SHP77 treated with DMSO at 0.1 percent for 48 hours (cell line): ENCODE measurements at places on chromosomes 16 and 17.

GRCh38 chr16:82834151-82834815, 207.5 kb downstream of the CDH13 start:
- no peak for DNase-seq

- no peak for DNase-seq
These were observed 9.7 kb downstream of the RMI2 start for GRCh38 chr16:11354733-11355574.

- DNase-seq: peak; percentile 42
These were observed 21.9 kb downstream of the AIPL1 start for GRCh38 chr17:6413065-6413464.

DNA sequence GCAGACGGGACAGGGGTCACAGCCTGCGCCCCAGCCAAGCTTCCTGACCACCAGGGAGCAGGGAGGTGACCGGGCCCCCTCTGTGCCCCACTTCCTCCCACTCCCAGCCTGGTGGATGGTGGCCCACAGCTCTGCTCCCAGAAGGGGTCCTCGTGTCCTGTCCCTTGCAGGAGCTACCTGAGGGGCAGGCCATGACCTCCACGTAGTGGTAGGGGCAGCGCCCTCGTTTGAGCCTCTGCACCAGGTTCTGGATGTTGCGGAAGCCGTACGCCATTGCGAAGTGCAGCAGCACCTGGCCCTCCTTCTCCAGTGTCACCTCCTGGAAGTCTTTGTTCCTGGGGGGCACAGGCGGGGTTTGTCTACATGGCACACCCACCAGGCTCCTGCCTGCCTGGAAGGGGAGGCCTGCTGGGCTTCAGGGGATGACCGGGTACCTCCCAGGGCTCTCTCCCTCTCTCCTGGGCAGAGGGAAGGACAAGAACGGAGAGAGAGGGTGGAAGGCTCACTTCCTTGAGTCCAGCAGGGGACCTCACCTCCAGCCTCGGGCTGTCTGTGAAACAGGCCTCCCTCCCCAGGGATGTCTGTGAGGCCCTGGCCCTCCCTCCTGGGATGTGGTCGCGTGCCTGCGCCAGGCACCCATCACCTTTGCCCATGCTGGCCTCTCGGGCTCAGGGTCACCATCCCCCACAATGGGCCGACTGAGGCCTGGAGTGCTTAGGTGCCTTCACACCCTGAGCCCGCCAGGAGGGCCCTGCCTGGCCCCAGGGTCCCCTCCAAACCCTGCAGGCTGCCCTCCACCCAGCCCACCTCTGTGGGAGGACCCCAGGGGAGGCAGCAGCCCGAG, 4.0 kb downstream of the HAGHL start:
- DNase-seq: no peak

- no peak for DNase-seq
These were observed 9.4 kb downstream of the KRT33A start for GRCh38 chr17:41340934-41341861.

GRCh38 chr17:13478326-13478830, 123.4 kb downstream of the HS3ST3A1 start:
- DNase-seq: no peak

DNA sequence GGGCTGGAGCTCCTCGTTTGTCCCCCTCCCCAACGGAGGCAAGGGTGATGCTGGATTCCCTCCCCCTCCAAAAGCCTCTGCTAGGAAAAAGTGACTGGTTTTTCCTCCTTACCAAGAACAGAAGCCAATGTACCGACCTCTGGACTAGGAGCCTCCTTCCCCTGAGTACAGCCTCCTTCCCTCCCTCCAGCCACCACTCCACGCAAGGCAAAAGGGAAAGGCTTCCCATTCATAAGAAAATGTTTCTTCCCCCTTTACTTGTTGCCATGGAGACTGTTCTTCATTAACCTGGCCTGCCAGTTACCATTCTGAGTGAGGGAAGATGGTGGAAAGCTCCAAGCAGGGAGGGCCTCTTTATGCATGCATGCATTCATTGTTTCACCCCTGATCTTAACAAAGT, 4.3 kb upstream of the PIMREG start:
- no peak for DNase-seq

GRCh38 chr17:72445055-72445991, 324.5 kb downstream of the SOX9 start:
- no peak for DNase-seq

- DNase-seq: no peak
These were observed 21.0 kb downstream of the SLC7A6OS start for GRCh38 chr16:68289621-68290329.

DNA sequence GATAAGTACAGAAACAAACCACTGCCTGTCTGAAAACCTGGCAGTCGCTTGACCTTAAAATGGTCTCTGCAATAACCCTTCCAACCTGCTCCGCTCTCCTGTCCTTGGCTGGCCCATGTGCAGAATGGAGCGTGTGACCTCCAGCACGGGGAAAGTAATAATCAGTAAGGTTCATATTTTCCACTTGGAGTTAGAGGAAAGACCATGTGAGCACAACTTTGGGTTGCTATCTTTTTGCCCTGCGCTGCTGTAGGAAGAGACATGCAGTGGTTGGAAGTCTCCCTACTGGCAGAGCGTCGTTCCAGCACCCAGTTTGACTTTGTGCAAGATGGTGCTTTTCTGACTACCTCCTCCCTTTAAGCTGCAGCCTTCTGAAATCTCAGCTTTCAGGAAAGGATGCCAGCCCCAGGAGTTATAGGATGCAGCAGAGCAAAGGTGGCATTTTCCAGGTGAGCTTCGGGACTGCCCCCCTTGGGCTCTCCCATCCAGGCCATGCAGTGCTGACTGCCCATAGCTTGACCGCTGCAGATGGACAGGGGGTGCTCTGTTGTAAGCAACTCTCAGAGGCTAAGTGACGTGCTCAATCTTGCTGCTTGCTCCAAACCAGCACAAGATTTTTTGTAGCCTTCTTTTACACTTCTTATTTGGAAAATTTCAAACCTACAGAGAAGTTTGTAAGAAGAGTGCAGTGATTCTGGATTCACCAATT, 110.7 kb upstream of the NOL11 start:
- no peak for DNase-seq
